ENCODE measurements at places on chromosomes 5 and 9.
A peak's percentile ranks its signal among the peaks of the same experiment; 100 is the strongest.

GRCh38 chr9:125338929-125339328 is 77.3 kb downstream of the GAPVD1 start:
- no peak for DNase-seq

GRCh38 chr9:97110696-97111095 is 71.8 kb upstream of the CTSV start:
- DNase-seq, result no peak

DNA sequence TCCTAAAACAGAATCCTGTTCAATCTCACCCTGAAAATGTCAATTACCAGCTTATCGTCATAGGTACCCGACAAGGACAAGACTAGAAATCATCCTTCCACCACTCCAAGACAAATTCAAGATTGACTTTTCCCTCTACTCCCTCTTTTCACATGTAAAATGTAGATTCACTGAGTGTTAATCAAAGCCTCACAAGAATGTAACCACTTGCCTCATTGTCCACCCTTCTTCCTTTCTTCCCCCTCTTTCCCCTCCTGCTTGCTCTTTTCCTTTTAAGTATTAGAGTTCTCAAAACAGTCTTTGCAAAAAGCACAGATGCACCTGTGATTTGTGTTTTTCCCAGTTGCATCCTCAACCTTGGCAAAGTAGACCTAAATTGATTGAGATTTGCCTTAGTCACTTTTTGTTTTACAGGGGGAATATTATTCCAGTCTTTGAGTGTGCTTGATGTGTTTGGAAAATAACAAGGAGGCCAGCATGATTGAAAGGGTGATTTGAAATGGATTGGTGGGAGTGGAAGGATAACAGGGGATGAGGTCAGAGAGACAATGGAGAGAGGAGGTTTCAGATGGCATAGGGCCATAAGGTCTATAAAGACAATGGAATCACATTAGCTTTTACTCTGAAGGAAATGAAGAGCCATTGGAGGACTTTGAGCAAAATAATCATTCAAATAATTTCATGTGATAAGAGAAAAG is 231.3 kb upstream of the TYRP1 start:
- no peak for DNase-seq

DNA sequence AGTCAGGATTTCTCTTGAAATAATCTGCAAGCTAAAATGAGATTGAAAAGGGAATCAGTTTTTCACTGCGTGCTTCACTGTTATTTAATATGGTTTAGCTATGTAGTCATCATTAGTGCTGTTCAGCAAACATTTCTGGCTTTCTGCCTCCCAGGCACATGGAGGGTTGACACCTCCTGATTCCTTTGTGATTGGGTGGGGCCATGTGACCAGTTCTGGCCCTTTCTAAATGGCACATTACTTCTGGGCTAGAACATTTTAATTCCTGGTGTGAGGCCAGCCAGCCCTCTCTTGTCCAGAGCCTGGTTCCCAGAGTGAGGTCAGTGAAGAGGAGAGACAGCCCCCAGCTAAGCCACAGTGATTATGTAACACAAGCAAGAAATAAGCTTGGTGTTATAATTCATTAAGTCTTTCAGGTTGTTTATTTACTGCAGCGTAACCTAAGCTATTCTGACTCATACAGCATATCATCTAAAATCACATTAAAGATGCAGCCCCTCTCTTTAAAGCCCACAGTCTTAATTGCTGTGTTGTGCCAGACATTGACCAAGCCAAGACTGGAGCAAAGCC is 17.4 kb upstream of the ARSI start:
- DNase-seq, result no peak

- no peak for DNase-seq
These were observed 369.3 kb downstream of the BNC2 start for GRCh38 chr9:16501141-16501540.

- no peak for DNase-seq
These were observed 36.8 kb upstream of the UNC5A start for GRCh38 chr5:176773408-176774035.

DNA sequence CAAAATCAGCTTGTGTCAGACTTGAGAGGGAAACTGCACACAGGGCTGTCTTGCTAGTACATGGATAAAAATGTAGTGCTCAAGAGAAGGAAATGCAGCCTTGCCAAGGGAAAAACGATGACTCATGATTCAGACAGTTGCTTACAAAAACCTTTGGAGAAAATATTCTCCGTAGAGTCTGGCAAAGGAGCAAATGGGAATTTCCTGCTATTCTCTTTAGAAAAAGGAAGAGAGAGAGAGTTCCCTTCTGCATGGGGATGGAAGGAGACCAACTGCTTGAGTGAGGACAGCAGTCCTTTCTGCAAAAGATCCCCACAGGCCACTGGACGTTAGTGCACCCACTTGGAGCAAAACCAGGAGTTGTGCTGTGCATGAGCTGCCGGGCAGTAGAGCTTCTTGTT is 7.6 kb downstream of the IFNB1 start:
- no peak for DNase-seq

DNA sequence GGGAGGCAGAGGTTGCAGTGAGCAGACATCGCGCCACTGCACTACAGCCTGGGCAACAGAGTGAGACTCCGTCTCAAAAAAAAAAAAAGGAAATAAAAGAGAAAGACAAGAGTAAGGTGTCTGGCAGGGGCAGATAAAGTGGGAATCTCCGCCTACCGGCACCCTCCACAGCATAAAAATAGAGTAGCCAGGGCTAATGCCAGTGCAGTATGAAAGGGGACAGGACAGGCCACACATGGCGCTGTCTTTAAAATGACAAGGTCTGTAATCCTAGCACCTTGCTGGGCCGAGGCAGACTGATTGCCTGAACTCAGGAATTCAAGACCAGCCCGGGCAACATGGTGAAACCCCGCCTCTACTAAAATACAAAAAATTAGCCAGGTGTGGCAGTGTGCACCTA is 7.8 kb downstream of the BICD2 start:
- no peak for DNase-seq

GRCh38 chr5:63959177-63959982 is 2.9 kb downstream of the HTR1A start:
- DNase-seq, result peak; percentile 32

GRCh38 chr9:33795281-33795680 is at the start of gene PRSS3:
PRSS3 (plus strand) TSS chr9:33795561; CDS start chr9:33795574, 13 bp downstream.
- no peak for DNase-seq

DNA sequence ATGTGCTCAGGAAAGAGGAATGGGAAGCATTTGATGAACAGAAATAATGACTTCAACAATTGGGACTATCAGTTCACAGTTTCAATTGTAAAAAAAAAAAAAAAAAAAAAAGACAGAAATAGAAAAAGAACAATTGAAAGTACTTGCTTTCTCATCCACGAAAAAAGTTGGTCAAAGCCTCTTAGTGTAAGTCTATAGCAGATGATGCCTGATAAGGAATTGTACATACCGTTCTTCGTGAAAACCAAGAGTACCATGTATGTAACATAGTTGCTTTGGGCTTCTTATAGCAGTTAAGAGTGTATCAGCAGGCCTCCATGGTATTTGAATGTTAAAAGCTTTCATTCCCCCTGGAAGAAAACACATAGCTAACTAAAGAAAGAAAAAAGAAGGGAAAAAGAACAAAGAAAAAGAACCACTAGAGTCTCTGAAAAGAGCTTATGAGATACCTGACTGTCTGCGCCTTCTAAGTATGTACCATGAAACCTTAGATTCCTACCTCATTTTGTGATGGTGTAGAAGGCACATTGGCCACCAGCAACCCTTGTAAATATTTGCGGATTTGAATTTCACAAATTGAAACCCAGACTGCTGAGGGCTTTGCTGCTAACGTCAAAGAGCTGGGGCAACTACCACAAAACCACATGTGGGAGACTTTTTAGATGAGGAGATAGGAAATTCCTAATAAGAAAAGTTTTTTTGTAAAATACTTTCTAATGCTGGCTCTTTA is 75.2 kb downstream of the TMC1 start:
- DNase-seq, result no peak

DNA sequence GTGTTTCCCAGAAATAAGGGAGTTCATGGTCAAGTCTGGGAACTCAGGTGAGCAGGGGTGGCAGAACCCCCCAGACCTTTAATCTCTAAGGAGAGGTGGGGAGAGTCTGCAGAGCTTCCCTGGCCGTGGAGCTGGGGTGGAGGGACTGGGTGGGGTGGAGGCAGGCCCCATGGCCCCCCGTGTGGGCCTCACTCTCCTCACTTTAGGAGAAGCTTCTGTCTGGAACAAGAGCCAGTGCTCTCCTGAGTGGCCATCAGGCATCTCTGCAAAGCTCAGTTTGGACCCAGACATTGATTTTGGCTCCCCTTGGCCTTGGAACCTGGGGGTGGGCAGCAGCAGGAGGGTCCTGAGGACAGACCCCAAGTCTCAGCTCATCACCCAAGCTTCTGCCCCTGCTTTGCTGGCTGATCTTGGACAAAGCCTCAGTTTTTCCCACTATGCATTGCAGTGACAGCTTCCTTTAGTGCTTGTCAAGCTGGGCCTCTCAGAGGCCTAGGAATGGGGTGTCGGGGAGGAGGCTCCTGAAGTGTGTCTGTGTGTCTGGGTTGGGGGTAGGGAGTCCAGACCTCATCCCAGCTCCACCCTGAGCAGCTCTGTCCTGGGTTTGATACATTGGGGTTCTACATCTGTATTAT is 3.5 kb upstream of the GBGT1 start:
- no peak for DNase-seq

DNA sequence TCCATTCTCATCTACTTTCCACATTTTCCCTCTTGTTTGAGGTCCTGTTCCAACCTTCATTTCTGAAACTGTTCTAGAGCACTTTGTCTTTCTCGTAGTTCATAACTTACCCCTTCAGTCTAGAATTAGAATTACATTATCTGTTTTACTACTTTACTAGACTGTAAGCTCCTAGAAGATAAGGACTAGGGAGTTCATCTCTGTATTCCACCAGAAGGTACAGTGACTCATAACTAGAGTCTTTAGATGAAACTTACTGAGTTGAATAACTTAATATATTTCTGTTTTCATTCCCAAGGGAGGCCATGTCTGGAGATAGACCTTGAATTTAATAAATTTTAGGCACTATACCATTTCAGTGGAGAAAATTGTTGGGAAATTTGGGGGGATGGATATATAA is 38.7 kb downstream of the G3BP1 start:
- no peak for DNase-seq

DNA sequence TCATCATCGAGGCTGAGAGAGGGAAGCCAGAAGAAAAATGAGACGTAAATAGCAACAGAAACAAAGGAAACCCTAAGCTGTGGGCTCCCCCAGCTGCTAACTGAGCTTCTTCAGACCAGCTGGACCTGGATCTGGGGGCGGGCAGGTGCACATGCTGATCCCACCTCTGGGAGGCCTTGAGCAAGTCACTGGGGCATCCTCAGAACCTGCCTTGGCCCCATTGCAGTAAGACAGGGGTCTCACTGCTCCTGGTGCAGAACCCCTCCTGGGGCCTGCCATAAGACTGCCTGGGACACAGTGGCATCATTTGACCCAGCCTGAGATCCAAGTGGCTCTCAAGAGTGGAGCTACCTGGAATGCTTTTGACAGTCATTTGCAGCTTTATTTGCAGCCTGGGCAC is 77.4 kb downstream of the PHF2 start:
- no peak for DNase-seq

GRCh38 chr9:122168356-122168755 is 8.6 kb downstream of the MORN5 start:
- DNase-seq, result no peak

DNA sequence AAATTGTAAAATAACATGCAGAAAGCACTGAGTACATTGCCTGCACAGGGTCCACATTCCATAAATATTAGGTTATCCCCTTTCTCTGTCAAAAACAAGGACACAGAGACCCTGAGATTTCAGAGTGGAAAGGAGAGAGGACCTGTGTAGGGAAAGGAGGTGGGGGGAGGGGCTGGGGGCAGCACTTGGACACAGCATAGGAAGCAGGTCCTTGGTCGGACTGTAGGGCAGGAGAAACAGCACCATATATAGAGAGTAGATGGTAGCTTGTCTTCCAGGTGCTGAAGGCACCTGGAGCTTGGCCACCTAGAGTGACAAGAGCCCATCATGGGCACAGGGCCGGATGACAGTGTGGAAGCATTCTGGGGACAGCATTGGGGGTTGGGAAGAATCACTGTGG is 2.4 kb downstream of the TPM2 start:
- no peak for DNase-seq

DNA sequence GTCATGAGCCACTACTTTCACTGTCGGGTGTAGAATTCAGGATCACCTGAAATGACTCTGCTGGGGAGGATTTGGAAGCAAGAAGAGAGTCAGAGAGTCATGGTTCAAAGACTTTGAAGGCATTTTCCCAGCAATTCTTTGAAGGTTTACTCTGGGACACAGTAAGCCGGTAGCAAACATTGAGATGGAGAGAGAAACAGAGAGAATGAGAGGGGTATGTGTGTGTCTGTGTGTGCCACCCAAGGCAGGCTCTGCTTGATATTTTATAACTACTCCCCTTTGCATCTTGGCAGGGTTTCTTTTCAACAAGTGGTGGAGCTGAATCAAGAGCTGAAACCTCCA is 89.8 kb downstream of the ANKRD55 start:
- no peak for DNase-seq

DNA sequence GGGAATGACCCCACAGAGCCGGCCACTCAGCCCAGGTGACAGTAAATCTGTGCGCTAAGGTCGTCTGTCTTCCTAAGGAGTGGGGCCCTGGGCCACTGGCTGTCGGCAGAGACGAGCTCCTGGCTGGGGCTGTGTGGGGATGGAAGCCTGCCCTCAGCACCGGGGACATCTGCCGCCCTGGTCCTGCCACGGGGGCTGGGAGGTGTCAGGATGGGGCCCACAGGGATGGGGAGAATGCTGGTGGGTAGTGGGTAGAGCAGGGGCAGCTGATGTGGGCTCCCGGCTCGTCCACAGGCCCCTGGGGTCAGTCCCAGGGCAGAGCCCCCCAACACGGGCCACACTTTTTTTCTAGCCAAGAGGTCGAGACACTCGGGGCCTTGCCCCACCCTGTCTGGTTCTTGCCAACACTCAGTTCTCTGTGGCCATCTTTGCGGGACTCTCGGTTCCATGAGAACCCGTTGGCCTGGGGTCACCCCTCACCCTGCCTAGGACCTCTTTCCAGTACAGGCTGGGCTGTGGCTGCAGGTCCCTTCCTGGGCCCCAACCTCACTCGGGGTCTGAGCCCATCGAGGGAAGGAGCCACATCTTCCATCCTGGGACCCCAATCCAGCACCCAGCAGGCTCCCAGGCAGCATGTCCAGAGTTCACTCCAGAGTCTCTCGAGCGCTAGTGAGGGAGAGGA is 45.0 kb downstream of the DBH start:
- DNase-seq, result no peak

- no peak for DNase-seq
These were observed 26.6 kb downstream of the AK3 start for GRCh38 chr9:4714266-4715016.

DNA sequence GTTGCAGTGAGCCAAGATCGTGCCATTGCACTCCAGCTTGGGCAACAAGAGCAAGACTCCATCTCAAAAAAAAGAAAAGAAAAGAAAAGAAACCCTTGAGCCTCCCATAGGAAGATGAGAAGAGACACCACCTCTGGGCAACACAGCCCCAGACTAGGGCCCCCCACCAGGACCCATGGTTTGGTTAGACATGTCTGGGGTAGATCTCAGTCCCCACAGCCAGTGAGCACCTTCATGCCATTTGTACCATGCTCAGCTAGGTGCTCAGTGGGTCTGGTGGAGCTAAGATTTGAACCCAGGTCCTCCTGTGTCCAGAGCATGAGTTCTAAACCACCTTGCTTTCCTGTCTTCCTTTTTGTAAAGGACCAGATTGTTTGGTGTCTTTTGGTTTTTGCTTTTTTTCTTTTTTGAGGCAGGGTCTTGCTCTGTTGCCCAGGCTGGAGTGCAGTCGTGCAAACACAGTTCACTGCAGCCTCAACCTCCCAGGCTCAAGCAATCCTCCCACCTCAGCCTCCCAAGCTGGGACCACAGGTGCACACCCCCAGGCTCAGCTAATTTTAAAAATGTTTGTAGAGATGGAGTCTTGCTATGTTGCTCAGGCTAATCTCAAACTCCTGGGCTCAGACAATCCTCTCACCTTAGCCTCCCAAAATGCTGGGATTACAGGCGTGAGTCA is 11.7 kb downstream of the OLFML2A start:
- DNase-seq, result no peak
